ENCODE measurements at places on chromosomes 1 and 21.

DNA sequence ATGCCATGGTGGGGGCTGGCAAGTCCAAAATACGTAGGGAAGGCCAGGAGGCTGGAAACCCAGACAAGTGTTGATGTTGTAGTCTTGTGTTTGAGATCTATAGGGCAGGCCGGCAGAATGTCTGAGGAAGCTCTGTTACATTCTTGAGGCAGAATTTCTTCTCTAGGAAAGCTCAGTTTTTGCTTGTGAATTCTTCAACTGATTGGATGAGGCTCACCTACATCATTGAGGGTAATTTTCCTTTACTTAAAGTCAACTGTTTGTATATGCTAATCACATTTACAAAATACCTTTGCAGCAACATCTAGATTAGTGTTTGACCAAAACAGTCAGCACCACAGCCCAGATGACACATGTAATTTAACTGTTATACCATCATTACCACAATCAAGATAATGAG is 37.0 kb downstream of the PATJ start:
- no peak for DNase-seq

GRCh38 chr21:28099001-28099705 is 893.5 kb downstream of the LTN1 start:
- DNase-seq: peak; percentile 81

DNA sequence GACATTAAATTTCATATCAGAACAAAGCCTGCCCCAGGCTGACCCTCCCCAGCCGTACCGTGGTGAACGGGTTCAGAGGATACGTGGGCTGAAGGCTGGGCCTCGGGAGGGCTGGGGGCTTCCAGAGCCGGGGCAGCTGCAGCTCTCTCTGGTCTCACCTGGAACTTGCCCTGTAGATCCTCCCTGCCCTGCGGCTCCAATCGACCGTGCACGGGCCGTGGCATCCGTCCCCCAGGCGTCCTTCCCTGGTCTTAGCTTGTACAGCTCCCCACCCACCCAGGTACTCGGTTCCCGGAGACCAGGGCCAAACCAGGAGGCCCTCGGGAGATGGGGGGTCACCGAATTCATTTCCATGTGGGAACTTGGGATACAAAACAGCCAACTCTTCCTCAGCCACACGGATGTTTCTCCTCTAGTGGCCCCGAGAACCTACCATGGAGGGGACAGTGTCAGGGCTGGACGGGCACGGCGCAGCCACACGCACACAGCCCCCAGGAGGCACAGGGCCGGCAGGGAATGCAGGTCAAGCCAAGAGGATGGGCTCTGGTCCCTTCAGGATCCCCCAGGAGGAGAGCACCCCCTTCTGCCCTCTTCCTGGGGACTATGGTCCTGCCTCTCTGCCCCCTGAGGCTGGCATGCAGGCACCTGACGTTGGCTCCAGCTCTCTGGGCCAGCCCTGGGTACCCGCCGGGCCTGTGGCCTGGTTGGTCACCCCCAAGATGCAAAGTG is 3.1 kb downstream of the B3GALT6 start:
- DNase-seq: no peak

GRCh38 chr1:42739753-42740700 is at the start of gene CLDN19:
CLDN19 (minus strand) TSS chr1:42740236; CDS start chr1:42740063, 173 bp downstream.
- no peak for DNase-seq

DNA sequence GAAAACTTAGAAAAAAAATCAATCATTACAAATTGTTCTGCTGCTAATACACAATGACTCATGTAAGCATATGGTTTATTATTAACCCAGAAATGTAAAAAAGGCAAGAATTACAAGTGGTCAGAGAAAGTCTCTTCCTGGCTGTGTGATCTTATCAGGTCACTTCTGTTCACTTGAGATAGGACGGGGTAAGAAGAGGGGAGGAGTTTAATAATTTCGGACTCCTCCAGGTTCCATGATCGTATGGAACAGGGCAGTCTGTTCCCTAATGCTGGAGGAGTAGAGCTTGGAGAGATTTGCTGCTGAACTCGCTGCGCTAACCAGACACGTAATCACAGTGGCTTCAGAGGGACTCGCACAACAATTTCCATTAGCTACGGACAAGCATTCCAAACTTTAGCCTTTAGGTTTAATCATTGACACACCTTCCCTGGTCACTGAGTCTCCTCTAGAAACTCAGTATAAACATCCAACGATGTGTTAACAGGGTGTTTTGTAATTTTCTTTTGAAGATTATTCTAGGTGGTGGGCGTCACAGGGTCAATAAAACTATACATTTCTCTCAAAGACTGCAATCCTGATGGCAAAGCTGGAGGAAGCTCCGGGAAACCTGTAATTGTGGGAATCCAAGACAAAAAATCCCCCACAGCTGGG is 1.3 kb downstream of the CRYZ start:
- DNase-seq: no peak

GRCh38 chr1:240794046-240794843 is 182.3 kb upstream of the GREM2 start:
- DNase-seq: no peak

DNA sequence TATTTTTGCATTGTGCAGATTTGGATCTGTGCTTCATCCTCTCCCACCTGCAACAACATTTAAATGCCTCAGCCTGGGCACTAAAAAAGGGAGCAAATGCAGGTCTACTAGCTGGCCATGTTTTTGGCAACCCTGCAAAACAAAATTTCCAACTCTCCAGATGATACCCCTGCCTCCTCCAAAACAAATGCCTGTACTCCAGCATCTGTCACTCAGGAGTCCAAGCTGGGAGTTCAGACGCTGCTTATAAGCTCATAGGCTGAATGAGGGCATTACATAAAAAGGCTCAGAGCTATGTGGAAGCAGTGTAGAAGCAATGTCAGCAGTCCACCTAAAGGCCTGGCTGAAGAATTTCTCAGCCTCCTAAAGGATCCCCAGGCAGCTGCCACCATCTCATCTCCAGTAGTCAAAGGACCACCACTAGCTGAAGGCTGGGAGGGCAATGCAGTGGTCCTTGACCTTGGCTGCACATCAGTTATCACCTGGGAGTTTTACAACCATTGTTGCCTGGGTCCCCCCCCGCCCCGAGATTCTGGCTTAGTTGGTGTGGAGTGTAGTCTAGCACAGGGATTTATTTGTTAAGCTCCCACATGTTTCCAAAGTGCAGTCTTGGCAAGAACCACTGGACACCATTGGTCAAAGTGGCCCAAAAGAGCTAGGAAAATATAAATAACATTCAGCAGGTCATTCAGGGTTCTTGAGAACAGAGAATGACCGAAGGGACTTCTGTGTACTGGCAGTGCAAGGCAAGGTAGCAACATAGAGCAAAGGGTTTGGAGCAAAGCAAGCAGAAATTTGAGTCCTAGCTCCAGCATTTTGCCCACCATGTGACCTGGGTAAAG is 57.2 kb downstream of the ITPKB start:
- DNase-seq: no peak

DNA sequence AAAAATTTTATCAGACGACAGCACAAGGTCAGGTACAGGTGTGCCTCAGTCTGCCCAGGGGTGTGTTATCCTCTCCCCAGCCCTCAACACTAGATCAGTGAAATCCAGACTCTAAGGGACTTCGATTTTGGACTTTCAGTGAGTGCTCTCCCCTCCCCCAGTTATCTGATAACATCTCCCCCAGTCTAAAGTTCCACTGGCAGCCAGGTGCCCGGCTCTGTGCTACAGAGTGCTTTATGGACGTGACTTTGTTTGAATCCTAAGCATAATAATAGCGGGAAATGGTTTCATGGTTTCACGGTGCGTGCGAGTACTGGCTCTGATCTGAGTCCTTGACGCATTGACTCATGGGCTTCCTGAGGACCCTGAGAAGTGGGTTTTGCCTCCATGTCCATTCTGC is 3.2 kb downstream of the SPSB1 start:
- DNase-seq: no peak

DNA sequence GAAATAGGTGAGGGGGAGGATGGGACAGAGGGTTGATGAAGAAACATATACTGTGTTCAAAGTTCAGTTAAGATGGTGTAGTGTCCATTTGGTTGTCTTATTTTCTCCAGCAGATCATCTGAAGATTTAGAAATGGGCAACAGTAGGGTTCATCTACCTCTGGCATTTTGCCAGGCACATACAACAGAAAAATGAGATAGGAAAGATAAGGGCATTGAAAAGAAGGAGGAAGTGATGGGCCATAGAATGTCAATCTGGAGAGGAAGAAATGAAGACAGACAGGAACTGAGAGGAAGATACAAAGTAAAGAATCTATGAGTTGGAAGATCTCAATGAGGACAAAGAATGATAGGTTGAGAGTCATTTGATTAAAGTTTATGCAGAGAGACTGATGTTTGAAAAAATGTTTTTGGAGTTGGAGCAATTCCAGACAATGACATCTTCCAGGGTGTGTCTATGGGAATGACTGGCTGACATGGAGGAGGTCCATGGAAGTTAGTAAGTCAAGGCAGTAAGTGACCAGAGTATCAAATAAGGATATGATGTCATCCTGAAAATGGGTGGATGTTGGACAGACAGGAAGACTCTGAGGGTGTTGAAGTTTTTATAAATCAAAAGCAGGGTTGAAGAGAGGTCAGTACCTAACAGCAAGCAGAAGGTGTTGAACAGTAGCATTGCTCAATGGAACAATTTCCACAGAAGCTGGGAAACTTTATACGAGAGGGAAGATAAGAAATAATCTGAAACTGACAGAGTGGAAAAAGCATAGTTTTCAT is 18.7 kb upstream of the CD55 start:
- DNase-seq: no peak

All from muscle of back (tissue), 13 donors.